CD4-positive, alpha-beta T cell (primary cell): ENCODE measurements at places on chromosomes 2 and 18. TPM values are rescaled to one million over a fixed set of nuclear protein-coding genes. Genes with fewer than 3 reads are reported as not detected.

The ANXA4 gene
- total RNA-seq: 4.0 TPM

DNA sequence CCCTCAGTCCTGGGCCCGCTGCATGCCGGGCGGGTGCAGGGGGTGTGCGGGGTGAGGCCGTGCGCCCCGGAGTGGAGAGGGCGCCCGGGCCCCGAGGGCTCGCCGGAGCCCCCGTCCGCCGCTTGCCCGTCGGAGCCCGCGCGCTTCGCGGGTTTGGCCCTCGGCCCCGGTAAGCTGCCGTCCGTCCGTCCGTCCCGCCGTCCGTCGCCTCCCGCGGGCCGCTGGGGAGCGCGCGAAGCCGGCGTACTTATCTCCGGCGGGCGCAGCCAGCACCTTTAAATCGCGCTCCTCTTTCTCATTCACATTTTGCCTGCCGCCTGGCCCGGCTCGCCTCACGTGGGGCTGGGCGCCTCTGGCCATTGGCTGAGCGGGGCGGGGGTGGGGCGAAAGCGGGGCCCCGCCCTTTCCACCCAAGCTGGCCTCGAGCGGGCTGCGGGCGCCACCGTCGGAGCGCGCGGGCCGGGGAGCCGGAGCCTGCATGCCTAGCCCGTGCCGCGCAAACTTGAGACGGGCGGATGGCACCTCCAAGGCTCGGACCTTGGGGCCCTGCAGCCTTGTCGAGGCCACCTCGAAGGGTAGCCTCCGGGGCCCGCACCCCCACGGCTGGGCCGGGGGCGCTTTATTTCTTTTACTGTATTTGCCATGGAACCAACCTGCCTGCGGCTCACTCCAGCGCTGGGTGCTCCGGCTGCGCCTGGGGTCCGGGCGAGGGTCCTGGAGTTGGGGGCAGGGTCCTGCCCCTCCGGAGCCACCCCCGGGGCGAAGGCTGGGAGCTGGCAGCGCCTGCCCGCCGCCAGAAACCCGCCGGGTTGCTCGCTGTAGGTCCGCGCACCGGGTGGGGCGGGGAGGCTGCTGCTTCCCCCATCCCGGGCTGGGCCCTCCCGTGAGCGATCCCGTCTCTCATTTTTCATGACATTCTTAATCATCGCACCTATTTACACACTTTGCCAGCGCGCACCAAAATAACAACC is at the start of gene GBX2:
TSS of gene GBX2 (minus strand) at position 277 of the 971 bp plus-strand sequence. CDS start 415 bp downstream, outside the sequence.
- peaks cover 9% of the 10 kb centered on the region for H3K4me1 ChIP-seq
- no peak within 1 kb of the TSS for H3K4me3 ChIP-seq
- no peak for DNase-seq
- H3K36me3 ChIP-seq: no peaks in the 10 kb centered on the region
- H3K27me3 ChIP-seq: peaks cover 60% of the 10 kb centered on the region

The MARS2 gene
- total RNA-seq: 7.2 TPM

The PJVK gene
- 3.8 TPM for total RNA-seq

DNA sequence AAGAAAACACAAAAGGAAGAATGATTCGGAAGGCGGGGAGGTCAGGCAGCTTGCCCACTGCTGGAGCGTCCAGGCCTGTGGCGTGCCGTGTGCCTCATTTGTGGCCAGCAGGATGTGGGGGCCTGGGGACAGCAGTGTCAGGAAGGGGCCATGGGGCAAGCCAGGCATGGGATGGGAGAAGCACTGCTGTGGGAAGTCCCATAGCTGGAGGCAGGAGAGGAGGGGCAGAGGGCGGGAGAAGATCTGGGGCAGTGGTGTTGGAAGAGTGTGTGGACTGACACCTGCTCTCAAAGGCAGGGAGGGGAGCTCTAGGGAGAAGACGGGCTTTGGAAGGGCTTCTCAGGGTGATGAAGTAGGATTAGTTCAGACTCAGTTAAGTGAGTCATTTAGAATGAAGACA is 133.7 kb downstream of the ACOXL start:
- H3K27ac ChIP-seq: no peak overlapping the region
- peaks cover 16% of the 10 kb centered on the region for H3K4me1 ChIP-seq
- peaks cover 3% of the 10 kb centered on the region for H3K27me3 ChIP-seq

GRCh38 chr2:62895632-62896009 is 155.0 kb upstream of the OTX1 start:
- no peak overlapping the region for H3K4me3 ChIP-seq
- no peaks in the 10 kb centered on the region for H3K27me3 ChIP-seq
- no peak for DNase-seq
- H3K27ac ChIP-seq: no peak overlapping the region
- H3K4me1 ChIP-seq: no peaks in the 10 kb centered on the region

DNA sequence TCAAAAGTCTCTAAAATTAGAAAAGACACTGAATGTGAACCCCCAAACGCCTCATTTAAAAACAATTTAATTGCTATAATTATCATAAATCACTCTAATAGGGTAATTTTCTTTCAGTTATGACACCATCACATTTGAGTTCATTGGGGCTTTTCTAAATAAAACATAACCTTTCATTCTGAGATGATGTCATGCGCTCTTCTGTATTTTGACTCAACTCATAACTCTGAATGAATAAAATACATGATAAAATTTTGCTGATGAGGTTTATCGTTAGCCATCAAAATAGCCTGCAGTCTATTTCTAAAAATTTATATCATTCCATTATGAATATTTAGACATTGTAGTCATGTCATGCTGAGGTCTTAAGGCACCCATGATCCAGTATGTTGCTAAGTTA is 1099.7 kb downstream of the SUCLG1 start:
- no peak for DNase-seq
- H3K4me1 ChIP-seq: no peaks in the 10 kb centered on the region
- H3K4me3 ChIP-seq: no peak overlapping the region
- H3K27ac ChIP-seq: no peak overlapping the region

The SH3BP4 gene
- 0.59 TPM for total RNA-seq

DNA sequence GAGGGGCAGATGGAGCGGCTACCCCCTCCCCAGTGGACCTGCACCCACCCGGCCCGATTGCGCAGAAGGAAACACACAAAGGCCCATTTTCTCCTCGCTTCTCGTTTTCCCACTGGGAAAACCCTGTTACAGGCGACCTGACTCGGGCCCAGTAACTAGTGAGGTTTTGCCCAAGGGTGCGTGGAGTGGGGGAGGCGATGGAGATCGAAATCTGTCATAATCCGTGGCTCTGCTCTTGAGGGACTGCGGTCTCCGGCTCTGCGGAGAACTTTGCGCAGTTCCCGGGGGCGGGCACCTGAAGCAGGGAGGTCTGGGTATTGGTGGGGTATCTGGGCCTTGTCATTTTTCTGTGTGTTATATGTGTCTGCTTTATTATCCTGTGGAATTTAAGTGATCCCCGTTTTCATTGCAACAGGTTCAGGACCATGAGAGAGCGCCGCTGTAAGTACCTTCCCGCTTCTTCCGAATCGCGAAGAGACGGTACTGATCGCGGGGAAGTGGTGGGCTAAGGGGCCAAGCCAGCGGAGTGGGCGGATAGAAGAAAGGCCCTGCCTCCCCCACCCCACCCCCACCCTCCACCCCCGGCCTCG is 4.0 kb upstream of the HOXD4 start:
- no peak overlapping the region for H3K27ac ChIP-seq
- H3K27me3 ChIP-seq: peaks cover 87% of the 10 kb centered on the region
- no peaks in the 10 kb centered on the region for H3K36me3 ChIP-seq
- H3K4me1 ChIP-seq: peaks cover 11% of the 10 kb centered on the region
